H54 (cell line): ENCODE measurements at places on chromosomes 5 and 9.
A peak's percentile ranks its signal among the peaks of the same experiment; 100 is the strongest.

- no peak for DNase-seq
Measured at GRCh38 chr9:131406563-131407436, 12.9 kb downstream of the PRRC2B start.

DNA sequence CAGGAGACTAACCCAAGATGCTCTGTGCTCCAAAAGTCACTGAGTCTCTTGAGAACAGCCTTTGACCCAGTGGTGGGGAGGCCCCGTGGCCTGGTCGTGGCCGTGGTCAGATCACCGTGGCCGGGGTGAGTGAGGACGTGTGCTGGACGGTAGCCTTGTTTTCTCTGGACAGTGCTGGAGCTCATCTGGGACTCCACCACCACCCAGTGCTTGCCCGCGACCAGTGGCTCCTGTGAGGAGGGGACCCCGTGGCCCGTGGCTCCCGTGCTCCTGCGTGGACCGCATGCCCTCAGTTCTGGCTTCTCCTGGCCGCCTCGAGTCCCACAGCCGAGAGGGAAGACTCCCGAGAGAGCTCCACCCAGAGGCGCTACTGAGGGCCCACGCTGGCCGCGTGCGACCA is 15.9 kb upstream of the NOTCH1 start:
- DNase-seq, result no peak

- DNase-seq, result peak; percentile 99
Measured at GRCh38 chr9:124868511-124869465, 6.9 kb downstream of the ARPC5L start.

DNA sequence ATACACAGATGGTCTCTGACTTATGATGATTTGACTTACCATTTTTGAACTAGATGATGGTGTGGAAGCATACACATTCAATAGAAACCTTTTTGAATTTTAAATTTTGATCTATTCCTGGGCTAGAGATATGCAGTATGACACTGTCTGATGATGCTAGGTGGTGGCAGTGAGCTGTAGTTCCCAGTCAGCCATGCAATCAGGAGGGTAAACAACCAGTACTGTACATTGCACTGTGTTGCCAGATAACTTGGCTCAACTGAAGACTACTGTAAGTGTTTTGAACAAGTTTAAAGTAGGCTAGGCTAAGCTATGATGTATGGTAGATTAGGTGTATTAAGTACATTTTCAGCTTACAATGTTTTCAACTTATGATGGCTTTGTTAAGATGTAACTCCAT is 859.1 kb upstream of the ARRDC3 start:
- DNase-seq, result no peak

- DNase-seq, result no peak
Measured at GRCh38 chr9:38421498-38422211, 2.6 kb downstream of the IGFBPL1 start.

DNA sequence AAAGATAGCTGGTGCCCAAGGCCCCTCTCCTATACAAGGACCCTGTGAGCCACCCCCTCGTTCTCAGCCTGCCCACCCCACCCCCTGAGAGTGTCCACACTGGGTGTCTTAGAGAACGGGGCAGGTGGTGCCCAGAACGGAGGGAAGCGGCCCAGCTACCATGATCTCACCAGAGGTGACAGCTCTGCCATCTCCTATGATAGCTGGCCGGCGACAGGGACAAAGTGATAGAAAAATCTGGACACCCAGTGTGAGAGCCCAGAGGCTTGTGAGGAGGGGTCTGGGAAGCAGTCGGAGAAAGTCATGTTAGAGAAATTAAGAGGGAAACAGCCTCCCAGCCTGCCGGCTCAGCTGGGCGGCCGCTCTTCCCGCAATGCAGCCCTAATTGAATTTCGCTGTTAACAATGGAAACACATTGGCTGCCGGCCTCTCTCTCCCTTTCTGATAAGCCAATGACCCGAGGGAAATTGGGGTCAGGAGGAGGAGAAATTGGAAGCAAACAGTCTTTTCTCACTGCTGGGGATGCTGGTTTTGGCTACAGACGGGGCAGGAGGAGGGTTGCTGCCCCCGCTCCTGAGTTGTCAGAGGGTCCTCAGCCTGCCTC is 32.3 kb downstream of the HK3 start:
- no peak for DNase-seq

DNA sequence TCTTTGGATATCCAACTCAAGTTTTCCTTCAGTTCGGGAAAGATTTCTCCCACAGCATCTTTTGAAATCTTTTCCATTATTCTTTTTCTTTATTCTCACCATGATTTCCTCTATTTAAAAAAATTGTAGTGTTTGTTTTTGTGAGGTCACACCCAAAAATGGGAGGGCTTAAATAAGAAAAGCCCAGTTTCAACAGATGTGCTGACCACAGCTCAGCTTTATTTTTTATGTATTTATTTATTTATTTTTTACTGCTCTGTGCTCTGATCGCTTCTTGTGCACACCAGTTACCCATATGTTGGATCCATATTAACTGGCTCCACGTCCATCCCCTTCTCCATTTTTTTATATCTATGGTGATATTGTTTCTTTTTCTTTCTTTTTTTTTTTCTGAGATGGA is 20.3 kb downstream of the GFPT2 start:
- DNase-seq, result no peak

GRCh38 chr5:62886603-62887315 is 308.1 kb downstream of the LRRC70 start:
- DNase-seq, result no peak

DNA sequence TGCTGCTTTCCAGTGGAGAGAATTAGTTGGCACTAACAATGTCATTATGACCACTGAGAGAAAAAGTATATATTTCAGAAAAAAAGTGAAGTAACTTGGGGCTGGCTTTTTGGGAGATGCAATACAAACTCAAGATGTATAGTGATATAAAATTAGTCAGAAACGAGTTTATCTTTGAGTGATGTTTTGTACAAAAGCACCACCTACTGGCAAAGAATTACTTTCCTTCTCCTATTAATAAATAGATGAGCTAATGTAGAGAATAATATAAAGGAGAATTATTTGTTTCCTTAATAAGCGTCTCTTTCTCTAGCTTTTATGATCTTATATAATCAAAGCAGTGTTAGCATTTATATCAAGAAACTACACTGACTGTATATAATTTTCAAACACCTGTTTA is 158.8 kb downstream of the MEF2C start:
- DNase-seq, result no peak

GRCh38 chr5:172716796-172717313 is 54.1 kb downstream of the DUSP1 start:
- DNase-seq, result peak; percentile 53

DNA sequence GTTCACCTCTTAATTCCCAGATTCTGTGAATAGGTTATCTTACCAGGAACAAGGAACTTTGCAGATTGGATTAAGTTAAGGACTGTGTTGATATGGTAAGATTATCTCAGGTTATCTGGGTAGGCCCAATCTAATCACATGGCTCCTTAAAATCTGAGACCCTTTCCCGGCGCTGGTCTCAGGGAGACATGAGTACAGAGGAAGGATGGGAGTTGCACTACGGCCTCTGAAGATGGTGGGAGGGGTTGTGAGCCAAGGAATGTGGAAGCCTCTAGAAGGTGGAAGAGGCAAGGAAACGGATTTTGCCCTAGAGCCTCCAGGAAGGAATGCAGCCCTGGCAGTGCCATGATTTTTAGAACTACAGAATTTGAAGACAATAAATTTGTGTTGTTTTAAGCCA is 95.1 kb downstream of the AK8 start:
- DNase-seq, result no peak

DNA sequence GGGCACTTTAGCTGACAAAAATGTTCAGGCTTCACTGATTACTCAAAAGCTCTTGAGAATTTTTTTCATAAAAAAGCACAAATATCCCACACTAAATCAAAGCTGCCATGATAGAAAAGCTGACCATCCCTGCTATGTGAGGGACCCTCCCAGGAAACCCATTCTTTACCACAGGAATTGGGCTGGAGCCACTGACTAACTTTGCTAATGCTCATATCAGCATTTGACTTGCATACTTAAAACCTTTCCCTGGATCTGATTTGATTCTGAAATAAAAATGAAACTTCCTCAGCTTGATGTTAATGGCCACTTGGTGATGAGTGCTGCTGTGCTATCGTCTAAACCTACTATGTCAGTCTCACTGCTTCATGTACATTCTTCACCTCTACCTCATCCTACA is 243.6 kb downstream of the PRELID2 start:
- no peak for DNase-seq

DNA sequence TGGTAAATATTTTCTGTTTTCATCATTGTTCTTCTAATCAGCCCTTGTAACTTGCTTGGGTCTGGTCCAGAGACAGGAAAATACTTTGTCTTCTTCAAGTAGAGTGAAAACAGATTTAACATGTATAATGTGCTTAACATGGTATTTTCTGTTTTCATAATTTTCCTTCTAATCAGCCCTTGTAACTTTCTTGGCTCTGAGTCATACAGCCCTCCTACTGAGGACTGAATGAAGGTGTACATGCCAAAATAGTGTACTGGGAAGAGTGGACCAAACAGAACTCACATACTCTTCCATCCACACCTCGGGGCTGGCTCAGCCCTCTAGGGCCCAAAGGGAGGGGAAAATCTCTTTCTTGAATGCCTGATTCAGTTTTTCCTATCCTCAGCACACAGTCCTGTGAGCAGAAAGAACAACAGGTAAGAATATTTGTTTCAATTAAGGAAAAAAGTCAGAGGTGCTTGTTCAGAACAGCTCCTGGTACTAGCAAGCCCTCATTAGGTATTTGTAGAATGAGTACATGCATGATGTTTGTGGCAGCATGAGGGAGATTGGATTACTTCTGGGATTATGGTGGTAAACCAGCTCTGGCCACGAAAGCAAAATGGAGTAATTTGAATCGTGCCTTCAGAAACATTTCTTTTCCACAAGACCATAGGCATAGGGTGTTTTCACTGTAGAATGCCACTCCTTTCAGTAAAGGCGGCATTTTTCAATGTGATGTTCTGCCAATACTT is 24.2 kb upstream of the MACIR start:
- DNase-seq, result no peak

DNA sequence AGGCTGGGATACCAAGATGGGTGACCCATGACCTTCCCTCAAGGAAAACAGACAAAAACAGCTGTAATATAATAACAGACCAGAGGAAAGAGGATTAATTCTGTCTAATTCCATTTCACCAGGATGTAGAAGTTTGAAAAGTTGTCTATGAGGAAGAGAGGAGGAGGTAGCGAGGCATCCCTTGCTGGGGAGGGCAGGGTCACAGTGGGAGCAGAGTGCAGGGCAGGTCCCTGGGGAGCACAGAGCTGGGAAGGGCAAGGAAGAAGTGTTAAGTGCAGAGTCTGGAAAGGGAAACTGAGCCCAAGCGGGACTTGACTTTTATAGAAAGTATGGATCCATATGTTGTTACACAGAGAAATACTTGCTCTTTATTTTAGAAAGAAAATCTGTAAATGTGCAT is 210.6 kb downstream of the CD180 start:
- DNase-seq, result no peak

GRCh38 chr9:105290954-105291353 is 46.5 kb downstream of the SLC44A1 start:
- no peak for DNase-seq

DNA sequence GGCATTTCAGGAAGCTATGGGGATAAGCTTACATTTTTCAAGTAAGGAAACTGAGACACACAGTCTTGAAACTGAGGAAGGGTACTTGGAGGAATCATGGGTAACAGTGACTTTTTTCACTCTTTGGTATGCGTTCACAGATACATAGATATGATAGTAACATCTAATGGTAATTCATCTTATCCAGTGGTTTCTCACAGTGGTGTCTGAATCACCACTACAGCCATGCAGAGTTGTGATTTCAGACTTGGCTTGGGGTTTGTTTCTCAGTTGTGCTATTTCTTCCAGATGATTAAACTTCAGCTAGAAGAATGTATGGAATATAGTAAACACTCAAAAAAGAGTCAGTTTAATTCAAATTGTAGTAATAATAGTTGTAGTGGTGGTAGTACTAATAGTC is 239.1 kb upstream of the NUDT12 start:
- DNase-seq, result no peak

DNA sequence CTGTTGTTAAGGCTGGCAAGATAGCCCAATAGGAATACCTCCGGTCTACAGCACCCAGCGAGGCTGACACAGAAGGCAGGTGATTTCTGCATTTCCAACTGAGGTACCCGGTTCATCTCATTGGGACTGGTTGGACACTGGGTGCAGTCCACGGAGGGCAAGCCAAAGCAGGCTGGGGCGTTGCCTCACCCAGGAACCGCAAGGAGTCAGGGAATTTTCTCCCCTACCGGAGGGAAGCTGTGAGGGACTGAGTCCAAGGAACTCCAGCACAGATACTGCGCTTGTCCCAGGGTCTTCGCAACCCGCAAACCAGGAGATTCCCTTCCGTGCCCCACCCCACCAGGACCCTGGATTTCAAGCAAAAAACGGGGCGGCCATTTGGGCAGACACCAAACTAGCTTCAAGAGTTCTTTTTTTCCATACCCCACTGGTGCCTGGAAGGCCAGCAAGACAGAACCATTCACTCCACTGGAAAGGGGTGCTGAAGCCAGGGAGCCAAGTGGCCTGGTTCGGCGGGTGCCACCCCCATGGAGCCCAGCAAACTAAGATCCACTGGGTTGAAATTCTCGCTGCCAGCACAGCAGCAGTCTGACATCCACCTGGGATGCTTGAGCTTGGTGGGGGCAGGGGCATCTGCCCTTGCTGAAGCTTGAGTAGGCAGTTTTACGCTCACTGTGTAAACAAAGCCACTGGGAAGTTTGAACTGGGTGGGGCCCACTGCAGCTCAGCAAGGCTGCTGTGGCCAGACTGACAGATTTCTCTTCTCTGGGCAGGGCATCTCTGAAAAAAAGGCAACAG is 647.2 kb downstream of the BNC2 start:
- no peak for DNase-seq

GRCh38 chr5:132474131-132474723 is 16.3 kb downstream of the IRF1 start:
- no peak for DNase-seq

GRCh38 chr5:152864447-152864846 is 459.4 kb upstream of the NMUR2 start:
- no peak for DNase-seq
